Amniotic stem cell (primary cell): ENCODE measurements at places on chromosomes 2 and 18.

GRCh38 chr2:235046589-235046988 lies 94.8 kb downstream of the SH3BP4 start:
- DNase-seq: no peak

DNA sequence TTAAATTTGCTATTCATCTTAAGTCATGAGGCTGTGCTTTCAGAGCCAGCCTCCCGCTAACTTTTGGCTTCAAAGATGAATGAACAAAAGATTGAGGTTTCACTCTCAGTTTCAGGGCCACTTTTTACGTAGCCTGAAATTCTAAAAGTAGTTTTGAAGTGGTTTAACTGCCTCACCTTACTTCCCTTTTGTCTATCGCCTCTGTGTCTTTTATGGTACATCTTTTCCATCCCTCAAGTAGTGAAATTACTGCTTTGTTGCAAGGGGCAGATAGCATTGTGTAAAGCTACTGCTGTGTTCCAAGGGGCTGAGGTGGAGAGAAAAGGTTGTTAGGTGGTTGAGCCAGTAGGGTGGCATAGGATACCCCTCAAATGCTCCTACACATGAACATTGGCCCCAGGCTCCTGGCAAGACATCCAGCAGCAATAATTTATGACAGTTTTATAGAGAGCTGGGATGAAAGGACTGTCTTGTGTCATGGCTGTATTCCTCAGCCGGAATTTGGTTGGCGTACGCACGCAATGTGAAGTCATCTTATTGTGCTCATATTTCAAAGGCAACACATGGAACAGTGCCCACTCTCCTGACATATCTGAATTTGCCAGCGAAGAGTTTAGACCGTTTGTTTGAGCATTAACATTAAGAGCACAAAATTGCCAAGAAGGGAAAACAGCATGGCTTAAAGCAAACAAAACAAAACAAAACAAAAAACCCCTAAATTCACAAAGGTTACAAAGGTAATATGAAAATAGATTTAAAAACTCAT lies 32.2 kb downstream of the QPCT start:
- DNase-seq: no peak

DNA sequence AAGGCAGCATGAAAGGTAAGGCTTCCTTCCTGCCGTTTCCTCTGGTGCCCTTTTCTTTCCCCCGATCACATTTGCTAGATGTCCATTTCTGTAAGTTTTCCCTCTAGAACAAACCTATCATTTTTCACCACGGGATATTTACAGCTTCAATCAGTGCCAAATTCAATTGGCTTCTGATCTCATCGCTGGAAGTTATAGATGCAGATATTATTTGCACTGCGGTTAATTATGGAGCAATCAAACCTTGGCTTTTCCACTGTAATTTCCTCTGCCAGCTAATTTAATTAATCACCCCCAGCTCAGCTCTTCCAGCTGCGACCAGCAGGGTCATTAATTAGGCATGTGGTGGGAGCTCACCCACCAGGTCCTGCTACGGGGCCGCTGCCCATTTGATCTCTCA lies 86.1 kb downstream of the GBX2 start:
- no peak for DNase-seq

DNA sequence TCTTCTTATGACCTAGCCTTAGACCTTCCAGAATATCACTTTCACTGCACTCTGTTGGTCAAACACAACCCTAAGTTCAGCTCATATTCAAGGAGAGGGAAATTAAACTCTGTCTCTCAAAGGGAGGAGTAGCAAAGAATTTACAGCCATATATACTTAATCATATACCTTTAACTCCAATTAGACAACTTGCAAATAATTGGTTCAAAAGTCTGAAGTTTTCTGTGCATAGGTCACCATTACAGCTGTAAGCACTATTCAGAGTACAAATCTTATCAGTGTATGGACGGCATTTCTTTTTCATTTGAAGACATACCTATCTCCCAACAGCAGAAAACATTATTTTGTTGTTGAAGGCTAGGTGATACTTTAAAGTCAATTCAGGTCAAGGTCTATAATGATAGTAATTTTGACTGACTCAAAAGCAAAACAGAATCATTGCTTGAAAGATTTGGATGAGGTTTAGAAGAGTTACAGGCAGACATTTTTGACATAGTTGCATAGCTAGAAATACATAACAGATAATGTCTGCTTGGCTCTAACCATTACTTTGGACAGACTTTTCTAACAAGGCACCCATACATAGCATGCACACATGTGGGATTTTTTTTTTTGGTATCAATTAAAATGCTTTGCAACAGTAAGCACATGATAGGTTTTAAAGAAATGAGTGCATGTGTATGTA lies 131.5 kb downstream of the CPS1 start:
- DNase-seq: no peak

GRCh38 chr18:7946734-7947377 lies 379.7 kb downstream of the PTPRM start:
- peak; percentile 11 for DNase-seq

- DNase-seq: peak; percentile 65
Measured at GRCh38 chr18:2547477-2548087, 23.7 kb downstream of the METTL4 start.

DNA sequence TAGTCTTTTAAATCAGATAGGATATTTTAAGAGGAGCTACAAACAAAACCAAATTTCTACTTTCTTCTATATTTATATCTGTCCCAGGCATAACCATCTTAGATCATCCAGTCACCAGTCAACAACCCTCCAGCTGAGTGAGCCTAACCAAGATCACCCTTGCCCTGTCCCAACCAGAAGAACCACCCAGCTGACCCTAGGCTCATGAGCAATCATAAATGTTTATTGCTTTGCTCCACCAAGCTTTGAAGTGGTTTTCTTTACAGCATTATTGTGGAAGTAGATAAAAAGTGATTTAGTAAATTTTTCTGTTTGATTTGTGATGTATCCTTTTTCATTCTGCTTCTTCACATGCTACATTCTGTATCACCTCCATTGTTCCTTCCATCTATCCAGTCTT lies 167.2 kb upstream of the PIEZO2 start:
- no peak for DNase-seq

DNA sequence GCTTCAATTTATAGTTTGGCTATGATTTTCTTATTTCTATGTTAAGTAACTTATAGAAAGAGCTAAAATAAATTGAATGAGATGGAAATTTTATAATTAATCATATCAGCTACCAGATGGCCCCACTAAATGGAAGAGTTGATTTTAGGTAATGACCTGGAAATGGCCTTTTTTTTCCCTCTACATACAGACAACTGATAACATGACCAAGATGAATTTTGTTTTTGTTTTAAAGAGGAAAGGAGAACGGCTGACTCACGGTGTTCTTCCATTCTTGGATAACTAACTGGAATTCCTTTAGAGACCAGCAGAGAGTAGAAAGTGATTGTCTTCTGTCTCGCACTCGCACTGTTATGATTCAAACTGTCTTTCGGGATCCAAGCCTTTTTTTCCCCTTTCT lies 91.0 kb downstream of the TMEM185B start:
- DNase-seq: no peak

DNA sequence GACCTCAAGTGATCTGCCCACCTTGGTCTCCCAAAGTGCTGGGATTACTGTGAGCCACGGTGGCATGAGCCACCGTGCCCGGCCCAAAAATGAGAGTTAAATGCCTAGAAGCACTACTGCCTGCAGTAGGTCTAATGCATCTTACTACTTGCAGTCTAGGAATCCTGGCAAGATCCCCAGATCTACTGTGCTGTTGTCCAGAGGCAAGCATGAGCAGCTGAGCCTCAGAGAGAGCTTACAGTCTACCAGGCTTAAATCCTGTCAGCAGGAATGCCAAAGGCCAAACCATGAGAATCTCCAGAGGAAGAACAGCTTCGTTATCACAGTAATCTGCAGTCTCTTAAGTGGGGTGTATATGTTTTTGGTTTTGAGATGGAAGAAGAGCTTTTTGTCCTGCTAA lies 54.4 kb downstream of the XRCC5 start:
- no peak for DNase-seq

- DNase-seq: no peak
Measured at GRCh38 chr2:51003345-51004192, 28.4 kb downstream of the NRXN1 start.

DNA sequence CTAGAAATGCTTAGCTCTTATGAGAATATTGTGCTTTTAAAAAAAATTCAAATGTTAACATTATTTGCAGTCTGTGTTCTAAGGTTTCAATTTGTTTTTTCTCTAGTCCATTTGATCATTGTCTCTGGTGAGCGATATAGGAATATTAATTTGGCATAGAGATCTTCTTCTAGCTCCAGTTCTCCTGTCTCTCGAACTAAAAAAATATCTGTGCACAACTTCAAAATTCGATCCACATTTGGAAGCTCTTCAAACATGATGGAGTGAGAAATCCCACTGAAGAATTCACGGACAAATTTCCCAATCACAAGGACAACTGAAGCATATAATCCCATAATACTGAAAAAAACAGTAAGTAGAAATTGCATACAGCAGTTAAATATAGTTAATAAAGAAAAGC lies 145.6 kb downstream of the NAPG start:
- no peak for DNase-seq

GRCh38 chr2:151053661-151053990 lies 208.0 kb downstream of the RBM43 start:
- no peak for DNase-seq

DNA sequence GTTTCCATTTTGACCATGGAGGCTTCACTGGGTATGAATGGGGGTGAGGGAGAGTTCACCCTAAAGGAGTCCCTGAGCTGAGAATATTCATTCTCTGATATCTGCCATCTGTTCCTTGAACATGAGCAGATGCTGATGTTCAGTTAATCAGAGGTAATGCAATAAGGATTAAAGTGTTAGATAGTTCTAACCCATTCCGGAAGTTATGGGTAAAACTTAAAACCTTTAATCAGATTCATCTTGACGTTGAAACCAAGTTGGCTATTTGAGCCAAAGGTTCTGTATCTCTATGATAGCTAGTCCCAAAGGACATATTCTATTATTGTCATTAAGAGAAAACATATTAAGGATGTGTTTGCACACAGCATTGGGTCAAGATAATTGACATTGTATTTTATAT lies 268.9 kb downstream of the PLCL1 start:
- DNase-seq: no peak

DNA sequence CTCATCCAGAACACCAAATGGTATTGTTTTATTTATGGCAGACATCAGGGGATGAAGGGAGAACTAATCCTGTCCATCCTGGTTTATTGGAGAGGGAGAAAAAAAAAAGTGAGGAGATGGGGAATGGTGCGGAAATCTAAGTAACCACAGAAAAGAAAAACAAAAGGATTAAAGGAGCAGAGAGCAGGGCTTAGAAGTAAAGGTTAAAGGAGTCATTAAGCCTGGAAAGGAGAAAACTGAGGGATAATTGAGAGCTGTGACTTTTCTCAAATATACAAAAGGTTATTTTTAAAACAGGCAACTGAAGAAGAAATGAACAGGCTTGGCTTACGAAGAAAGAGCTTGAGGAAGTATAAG lies 127.2 kb upstream of the PPP1CB start:
- DNase-seq: no peak

DNA sequence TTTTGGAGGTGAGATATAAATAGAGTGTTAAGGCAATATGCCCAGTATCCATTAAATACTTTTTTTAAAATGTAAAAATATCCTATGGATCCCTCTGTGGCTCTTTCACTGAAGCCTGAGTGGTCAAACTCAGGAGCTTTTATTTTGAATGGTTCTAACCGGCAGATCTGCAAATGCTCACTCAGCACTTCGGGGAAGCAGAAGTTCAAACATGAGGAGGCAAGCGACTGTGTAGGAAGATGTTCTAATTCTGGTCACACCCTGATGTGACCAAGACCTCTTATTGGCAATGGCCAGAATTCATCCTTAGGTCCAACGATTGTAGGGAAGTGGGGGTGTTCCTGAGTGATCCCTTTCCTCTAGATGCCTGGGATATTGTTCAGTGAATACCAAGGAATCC lies 168.8 kb downstream of the CDCA7 start:
- no peak for DNase-seq

DNA sequence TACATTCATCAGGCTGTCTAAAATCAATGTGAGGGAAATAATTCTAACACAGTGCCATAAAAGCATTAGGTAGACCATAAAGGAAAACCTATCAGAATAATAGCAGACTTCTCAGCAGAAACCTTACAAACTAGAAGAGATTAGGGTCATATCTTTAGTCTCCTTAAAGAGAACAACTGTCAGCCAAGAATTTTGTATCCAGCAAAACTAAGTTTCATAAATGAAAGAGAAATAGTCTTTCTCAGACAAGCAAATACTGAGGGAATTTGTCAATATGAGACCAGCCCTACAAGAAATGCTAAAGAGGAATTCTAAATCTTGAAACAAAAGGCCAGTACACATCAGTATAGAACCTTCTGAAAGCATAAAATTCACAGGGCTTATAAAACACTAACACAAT lies 482.0 kb downstream of the SATB2 start:
- DNase-seq: no peak
